ENCODE measurements at places on chromosomes 7 and 10. TPM values are rescaled to one million over a fixed set of nuclear protein-coding genes. Genes with fewer than 3 reads are reported as not detected.

DNA sequence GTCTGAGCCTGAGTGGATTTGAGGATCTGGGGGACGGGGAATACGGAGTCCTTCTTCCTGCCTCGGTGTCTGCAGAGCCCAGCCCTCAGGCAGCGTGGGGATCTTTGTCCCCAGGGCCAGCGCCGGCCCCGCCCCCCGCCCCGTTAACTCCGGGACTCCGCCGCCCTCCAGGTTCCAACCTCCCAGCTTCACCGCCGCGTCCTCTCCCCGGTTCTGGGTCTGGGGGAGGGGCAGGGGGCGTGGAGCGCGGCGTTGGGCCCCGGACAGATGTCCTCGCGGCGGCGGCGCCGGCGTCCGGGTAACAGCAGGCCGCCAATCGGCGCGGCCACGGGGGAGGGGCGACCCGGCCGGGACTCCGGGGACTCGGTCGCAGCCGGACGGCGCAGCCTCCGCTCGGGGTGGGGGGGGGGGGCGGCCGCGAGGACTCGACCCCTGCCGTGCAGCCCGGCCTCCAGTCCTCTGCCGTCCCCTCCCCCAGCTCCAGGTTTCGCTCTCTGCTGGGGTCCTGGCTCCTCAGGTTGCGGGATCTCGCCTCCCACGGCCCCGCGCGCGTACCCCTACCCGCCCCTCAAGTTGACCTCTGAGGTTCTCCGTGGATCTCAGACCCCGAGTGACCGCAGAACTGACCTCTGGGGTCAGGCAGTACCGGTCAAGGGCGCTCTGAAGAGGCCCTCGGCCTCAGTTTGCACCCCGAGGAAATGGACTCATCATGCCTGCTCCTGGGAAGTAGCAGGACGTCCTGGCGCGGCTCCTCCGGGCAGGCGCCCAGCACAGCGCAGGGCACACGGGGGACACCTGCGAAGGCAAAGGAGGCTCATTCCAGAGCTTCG is 2.3 kb upstream of the ELFN1 start:
- no peak overlapping the region for H3K27ac ChIP-seq
- peak overlapping the region; percentile 51 for H3K4me3 ChIP-seq
- H3K27me3 ChIP-seq, result peaks cover 68% of the 10 kb centered on the region
- DNase-seq, result no peak
- H3K4me1 ChIP-seq, result 0 out of 2 replicates have a peak, but pooled peaks cover 5% of the 10 kb centered on the region
- no peaks in the 10 kb centered on the region for H3K36me3 ChIP-seq

GRCh38 chr7:54986716-54987115 is 32.1 kb upstream of the EGFR start:
- peak overlapping the region; percentile 93 for H3K27ac ChIP-seq
- H3K4me3 ChIP-seq, result peak overlapping the region; percentile 21
- no peaks in the 10 kb centered on the region for H3K27me3 ChIP-seq
- peaks cover 38% of the 10 kb centered on the region for H3K4me1 ChIP-seq
- no peaks in the 10 kb centered on the region for H3K36me3 ChIP-seq

DNA sequence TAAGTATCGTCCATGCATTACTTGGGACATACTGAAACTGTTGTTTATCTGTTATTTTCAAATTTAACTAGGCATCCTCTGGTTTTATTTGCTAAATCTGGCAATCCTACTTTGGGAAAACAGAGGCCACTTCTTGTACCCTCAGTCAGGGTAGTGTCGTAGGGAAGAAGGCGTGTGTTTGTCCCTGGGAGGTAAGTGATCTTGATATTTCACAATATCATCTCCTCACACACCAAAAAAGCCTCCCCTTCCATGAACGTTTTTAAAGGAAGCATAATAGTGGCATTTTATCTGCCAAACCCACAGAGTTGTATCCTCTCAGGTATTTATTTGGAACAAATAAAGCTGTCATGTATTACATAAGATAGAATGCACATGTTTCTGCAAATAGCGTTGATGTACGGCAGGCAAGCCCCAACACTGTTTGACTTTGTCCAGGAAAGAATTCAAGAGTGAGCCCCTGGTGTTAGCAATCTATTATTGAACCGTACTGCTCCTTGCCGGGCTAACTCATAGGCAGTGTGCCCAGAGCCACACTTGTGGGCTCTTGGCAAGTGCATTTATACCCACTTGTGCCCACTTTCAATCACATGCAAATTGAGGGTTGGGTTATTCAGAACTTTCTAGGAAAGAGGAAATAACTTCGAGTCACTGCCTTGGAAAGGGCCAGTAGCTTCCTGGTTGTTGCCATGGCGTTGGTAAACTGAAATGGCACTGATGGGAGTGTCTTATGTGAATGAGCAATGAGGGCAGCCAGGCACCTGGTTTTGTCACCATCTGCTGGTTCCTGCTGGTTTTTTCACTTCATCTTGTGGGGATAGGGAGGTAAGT is 266.0 kb downstream of the USP6NL start:
- no peak overlapping the region for H3K4me3 ChIP-seq
- H3K4me1 ChIP-seq, result no peaks in the 10 kb centered on the region
- H3K27ac ChIP-seq, result no peak overlapping the region
- no peaks in the 10 kb centered on the region for H3K36me3 ChIP-seq
- peak; percentile 5 for DNase-seq
- H3K27me3 ChIP-seq, result peaks cover under 1% of the 10 kb centered on the region

GRCh38 chr7:143890558-143890957 is 11.4 kb downstream of the TCAF1 start:
- H3K4me1 ChIP-seq, result no peaks in the 10 kb centered on the region
- H3K27me3 ChIP-seq, result no peaks in the 10 kb centered on the region
- no peak overlapping the region for H3K27ac ChIP-seq
- H3K4me3 ChIP-seq, result no peak overlapping the region
- DNase-seq, result no peak

IGF2BP3 gene
- 11.7 TPM for total RNA-seq

DNA sequence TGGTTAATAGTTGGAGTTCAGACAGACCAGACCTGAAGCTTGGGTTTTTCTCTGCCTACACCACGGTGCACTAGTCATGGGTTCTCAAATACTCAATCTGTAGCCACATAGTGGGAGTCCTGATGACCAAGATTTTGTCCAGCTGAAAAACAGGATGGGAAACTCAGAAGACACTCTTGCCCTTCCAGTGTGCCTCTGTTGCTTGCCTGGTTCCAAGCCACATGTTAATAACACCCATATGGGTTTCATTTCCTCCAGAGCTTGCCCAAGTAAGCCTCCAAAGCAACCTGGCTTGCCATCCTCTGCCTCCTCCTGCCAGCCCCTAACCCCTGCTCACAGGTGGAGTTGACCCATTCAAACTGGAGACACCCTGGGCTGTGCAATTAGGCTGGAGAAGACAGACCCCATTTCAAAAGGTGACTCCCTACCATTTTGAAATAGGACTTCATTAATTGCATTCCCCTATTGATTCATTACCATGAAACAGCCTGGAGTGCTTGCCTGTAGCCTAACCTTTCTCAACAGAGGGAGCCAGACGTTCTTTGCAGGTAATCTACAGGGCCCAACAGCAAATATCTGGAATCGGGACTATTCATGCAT is 108.0 kb upstream of the HABP2 start:
- no peak for DNase-seq
- no peaks in the 10 kb centered on the region for H3K4me1 ChIP-seq
- H3K27me3 ChIP-seq, result no peaks in the 10 kb centered on the region
- H3K27ac ChIP-seq, result no peak overlapping the region
- H3K36me3 ChIP-seq, result no peaks in the 10 kb centered on the region

BMPER gene
- 0.06 TPM for total RNA-seq

DNA sequence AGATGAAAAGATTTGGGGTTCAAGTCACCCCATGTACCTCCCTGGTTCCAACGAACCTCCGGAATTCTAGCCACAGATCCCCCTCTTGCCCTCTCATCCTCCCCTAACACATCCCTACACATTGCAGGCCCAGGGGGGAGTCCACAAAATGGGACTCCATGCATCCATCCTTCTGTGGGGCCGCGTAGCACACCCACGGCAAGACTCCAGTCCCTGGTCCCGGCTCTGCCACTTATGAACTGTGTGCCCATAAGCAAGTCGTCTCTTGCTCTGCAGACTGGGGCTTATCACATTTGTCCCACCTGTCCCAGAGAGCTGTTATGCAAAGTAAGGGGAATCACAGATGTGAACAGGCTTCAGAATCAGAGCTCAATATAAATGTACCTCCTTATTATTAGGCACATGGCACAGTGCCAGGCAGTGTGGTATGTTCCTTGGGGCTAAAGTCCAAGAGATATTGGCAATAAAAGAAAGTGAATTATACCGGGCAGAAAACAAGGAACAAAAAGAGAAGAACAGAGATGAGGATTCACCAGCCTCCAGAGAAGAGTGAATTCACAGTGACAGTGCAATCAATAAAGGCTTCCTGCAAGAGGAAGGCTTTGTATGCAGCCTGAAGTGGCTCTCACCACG is 73.9 kb downstream of the KCNMA1 start:
- H3K4me1 ChIP-seq, result peaks cover 13% of the 10 kb centered on the region
- no peak overlapping the region for H3K27ac ChIP-seq
- H3K4me3 ChIP-seq, result no peak overlapping the region
- H3K27me3 ChIP-seq, result no peaks in the 10 kb centered on the region
- DNase-seq, result peak; percentile 51

ZNF32 gene
- 14.3 TPM for total RNA-seq

C10orf143 gene
- total RNA-seq, result 0.29 TPM

GRCh38 chr7:128878226-128879105 is 15.8 kb downstream of the ATP6V1F start:
- H3K4me3 ChIP-seq, result no peak overlapping the region
- H3K4me1 ChIP-seq, result peaks cover 15% of the 10 kb centered on the region
- DNase-seq, result no peak
- H3K36me3 ChIP-seq, result no peaks in the 10 kb centered on the region

GRCh38 chr7:98687111-98687751 is 70.1 kb downstream of the NPTX2 start:
- no peaks in the 10 kb centered on the region for H3K4me1 ChIP-seq
- H3K36me3 ChIP-seq, result no peaks in the 10 kb centered on the region
- no peak overlapping the region for H3K4me3 ChIP-seq
- peaks cover 7% of the 10 kb centered on the region for H3K27me3 ChIP-seq
- H3K27ac ChIP-seq, result no peak overlapping the region
- no peak for DNase-seq

PDSS1 gene
- total RNA-seq, result 16.8 TPM

- peak overlapping the region; percentile 82 for H3K27ac ChIP-seq
- DNase-seq, result peak; percentile 99
- H3K27me3 ChIP-seq, result no peaks in the 10 kb centered on the region
- H3K4me1 ChIP-seq, result peaks cover 50% of the 10 kb centered on the region
Measured at GRCh38 chr7:28855538-28856217, 102.5 kb downstream of the TRIL start.

GRCh38 chr10:67527351-67527750 is 168.6 kb downstream of the CTNNA3 start:
- peaks cover 15% of the 10 kb centered on the region for H3K27me3 ChIP-seq
- H3K4me1 ChIP-seq, result no peaks in the 10 kb centered on the region

DNA sequence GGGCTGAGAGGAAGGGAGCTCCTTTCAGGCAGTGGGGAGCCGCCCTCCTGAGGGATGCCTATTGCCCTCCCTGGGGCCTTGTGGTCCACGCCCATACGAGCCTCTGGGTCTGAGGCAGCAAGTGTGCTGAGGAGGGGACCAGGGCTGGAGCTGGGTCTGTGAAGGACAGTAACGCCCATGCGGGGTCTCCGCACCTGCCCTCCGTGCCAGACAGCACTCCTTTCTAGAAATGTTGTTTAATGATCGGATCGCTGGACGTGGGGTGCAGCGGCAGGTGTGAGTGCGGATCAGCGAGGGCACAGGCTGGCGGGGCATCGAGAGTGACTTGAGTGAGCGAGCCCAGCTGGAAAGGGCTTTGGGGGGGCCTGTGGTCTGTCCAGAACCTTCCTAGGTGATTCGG is 70.1 kb downstream of the ELFN1 start:
- DNase-seq, result no peak
- no peak overlapping the region for H3K4me3 ChIP-seq
- no peaks in the 10 kb centered on the region for H3K36me3 ChIP-seq
- peaks cover 13% of the 10 kb centered on the region for H3K27me3 ChIP-seq

DNA sequence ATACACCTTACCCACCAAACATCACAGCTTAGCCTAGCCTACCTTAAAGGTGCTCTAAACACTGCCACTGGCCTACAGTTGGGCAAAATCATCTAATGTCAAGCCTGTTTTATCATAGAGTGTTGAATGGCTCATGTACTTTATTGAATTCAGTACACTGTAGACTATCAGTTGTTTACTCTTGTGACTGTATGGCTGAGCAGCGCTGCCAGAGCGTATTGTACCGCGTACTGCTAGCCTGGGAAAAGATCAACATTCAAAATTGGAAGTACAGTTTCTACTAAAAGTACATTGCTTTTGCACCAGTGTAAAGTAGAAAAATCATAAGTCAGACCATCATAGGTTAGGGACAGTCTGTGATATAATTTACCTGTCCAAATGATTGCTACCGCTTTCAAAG is 226.8 kb downstream of the PRPF18 start:
- DNase-seq, result no peak
- no peaks in the 10 kb centered on the region for H3K27me3 ChIP-seq
- H3K27ac ChIP-seq, result no peak overlapping the region
- no peak overlapping the region for H3K4me3 ChIP-seq
- no peaks in the 10 kb centered on the region for H3K4me1 ChIP-seq
- no peaks in the 10 kb centered on the region for H3K36me3 ChIP-seq

ATOH7 gene
- not detected for total RNA-seq

DNA sequence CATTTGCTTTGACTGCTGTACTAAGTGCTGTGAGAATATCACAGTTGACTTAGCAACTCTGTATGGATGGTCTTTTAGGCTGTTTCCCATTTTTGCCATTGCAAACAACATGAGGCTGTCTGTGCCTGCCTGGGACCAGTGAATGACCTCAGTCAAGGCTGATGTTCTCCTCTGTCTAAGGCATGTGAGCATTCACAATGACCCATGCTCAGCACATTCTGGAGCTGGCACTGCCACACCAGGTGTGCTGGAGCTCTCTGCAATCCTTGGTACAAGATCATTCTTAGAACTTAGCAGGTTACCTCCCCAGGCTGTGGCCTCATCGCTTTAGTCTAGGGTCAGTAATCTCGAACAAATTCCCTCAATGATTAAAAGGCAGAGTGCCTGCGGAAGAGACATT is 61.9 kb downstream of the SH3PXD2A start:
- H3K4me3 ChIP-seq, result no peak overlapping the region
- H3K27me3 ChIP-seq, result no peaks in the 10 kb centered on the region
- no peaks in the 10 kb centered on the region for H3K36me3 ChIP-seq
- H3K4me1 ChIP-seq, result peaks cover 36% of the 10 kb centered on the region
- no peak for DNase-seq

DNA sequence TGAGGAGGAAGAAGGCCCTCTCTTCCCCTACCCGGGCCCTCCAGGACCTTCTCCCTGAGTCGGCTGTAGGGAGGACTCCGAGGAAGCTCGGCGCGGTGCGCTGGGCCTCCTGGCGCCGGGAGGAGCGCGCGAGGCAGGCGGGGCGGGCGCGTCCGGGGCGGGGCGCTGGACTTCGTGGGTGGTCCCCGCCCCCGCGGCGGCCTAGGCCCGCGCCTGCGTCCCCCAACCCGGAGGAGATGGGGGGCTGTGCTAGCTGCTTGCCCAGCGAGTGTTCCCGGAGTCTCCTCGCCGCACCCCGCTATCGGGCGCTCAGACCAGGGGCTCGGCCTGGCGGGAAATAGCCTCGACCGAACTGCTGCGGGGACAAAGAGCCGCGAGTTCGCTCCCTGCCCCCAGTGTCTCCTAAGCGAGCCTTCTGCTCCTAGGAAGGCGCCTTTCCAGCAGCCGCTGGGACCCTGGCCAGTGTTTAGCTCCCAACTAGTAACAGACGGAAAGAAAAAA is 19.2 kb upstream of the SMO start:
- H3K27ac ChIP-seq, result no peak overlapping the region
- DNase-seq, result no peak
- no peaks in the 10 kb centered on the region for H3K27me3 ChIP-seq
- H3K4me1 ChIP-seq, result no peaks in the 10 kb centered on the region
- H3K4me3 ChIP-seq, result no peak overlapping the region

All from PC-3 (cell line).